Dermis microvascular lymphatic vessel endothelial cell (primary cell): ENCODE measurements at places on chromosomes 2 and 18.
A peak's percentile ranks its signal among the peaks of the same experiment; 100 is the strongest.

GRCh38 chr2:109345653-109346480 is 216.9 kb downstream of the SH3RF3 start:
- no peak for DNase-seq

- no peak for DNase-seq
Observed at GRCh38 chr18:11981543-11982366, 448 bp downstream of the IMPA2 start.

DNA sequence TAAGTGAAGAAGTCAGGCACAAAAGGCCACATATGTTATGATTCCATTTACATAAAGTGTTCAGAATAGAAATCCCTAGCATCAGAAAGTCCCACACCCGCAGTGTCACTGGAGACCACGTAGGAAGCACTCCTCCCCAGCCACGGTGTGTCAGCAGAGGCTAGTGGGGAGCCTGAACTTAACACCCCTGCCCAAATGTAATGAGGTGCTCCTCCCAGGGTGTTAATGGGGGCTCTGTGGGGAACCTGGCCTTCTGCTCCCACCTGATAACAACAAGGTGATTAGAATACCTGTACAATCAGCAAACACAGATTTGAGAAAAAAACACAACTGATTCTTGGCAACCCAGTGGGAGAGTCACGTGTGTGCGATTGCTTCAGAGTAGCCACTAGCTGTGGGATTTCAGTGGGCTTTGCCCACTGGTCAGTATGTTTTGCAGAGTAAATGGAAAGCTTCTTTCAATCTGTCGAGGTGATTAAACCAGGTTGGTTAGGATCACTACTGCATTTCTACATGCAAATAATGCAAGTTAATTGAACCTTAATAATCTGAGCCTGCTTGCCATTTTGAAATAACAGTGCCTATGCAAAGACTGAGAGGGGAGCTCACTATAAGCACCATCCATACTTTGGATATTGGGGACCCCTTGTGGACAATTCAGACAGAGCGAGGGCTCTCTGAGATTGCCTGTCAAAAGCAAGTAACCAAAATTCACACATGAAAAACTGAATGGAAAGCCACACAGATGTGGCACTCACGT is 20.6 kb upstream of the ATRAID start:
- DNase-seq, result peak; percentile 78

DNA sequence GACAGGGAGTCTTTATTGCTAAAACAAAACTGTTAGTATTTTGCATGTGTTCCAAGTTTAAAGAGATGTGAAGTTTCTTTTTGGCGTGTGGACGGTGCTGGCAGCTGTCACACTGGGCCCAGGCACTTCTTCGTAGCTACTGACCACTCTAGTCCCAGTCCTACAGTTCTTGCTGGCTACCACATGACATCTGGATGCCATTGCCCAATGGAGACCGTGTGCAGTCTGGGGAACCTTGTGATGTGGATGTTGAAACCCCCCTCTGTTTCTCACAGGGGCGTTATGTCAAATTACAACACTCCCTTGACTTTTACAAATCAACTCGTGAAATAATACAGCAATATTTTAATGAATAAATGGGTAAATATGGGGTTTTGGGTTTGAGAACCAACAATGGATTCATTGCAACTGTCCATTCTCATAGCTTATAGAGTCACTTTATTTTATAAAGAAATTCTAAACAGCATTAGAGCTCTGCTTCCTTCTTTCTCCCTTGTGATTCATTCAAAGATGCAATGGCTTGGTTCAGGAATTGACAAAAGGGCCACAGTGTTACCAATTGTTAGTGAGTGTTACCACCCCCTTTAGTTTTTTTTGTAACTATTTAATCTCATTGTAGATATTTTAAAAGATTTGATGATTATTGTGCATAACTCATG is 1.2 kb downstream of the GPD2 start:
- no peak for DNase-seq

DNA sequence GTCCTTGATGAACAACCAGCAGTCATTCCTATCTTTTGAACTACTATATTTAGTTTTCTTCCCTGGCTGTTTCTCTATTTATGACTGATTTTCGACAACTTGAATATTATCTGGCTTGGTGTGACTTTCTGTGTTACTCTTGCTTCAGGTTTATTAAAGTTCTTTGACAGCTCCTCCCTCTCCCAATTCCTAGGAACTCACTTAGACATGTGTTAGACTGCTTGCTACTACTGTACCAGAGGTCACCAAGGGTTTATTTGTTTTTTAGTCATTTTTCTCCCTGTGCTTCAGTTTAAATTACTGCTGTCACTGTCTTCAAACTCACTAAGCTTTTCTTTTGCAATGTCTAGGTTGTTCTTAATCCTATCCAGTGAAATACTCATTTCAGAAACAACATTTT is 90.5 kb downstream of the TMEM131 start:
- no peak for DNase-seq

- no peak for DNase-seq
Observed at GRCh38 chr2:88543541-88544057, 83.7 kb downstream of the EIF2AK3 start.

GRCh38 chr2:136376211-136376610 is 258.3 kb upstream of the CXCR4 start:
- DNase-seq, result no peak

DNA sequence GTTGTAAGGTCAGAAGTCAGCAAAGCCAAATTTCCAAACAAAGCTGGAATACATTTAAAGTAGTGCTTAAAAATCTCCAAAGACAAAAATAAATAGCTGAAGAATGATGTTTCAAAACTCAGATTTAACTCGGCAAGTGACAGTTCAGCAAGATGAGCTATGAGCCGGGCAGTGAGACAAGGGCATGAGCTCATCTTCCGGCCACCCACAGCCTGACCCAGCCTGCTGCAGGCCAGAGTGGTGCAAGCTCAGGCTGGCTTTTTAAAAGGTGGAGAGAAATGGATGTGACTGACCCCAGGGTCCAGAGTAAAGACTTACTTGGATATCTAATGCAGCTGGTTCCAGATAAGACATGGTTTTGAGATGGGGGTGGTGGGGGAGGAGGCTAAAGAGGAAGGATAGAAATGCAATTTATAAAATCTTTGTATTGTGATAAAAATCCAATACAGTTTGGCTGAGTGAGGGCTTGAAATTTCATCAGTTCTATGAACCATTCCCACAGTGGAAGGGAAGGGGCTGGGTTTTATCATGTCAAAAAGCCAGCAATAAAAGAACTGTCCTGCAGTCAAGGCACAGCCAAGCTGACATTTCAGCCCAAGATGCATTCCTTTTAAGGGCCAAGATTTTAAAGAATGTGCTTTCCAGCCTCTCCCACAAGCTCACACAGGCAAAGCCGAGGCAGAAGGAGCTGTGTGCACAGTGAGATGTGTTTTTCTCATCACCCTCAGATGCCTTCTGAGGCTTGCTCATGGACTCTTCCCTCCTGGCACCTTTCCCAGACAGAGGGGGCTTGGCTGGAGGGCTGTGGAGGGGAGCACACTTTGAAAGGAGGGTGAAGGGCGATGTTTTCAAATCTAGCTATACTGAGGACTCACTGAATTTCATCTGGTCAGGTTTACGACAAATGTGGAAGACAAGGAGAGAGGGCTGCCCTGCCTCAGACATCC is 97.9 kb upstream of the KLHL29 start:
- DNase-seq, result no peak

DNA sequence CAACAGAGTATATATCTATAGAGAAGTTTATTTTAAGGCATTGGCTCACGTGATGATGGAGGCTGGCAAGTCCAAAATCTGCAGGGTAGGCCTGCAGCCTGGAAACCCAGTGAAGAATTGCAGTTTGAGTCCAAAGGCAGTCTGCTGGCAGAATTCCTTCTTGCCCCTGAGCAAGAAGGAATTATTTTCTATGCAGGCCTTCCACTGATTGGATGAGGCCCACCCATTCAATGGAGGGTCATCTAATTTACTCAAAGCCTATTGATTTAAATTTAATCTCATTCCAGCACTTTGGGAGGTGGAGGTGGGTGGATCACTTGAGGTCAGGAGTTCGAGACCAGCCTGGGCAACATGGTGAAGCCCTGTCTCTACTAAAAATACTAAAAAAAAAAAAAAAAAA is 30.4 kb upstream of the C18orf32 start:
- no peak for DNase-seq

DNA sequence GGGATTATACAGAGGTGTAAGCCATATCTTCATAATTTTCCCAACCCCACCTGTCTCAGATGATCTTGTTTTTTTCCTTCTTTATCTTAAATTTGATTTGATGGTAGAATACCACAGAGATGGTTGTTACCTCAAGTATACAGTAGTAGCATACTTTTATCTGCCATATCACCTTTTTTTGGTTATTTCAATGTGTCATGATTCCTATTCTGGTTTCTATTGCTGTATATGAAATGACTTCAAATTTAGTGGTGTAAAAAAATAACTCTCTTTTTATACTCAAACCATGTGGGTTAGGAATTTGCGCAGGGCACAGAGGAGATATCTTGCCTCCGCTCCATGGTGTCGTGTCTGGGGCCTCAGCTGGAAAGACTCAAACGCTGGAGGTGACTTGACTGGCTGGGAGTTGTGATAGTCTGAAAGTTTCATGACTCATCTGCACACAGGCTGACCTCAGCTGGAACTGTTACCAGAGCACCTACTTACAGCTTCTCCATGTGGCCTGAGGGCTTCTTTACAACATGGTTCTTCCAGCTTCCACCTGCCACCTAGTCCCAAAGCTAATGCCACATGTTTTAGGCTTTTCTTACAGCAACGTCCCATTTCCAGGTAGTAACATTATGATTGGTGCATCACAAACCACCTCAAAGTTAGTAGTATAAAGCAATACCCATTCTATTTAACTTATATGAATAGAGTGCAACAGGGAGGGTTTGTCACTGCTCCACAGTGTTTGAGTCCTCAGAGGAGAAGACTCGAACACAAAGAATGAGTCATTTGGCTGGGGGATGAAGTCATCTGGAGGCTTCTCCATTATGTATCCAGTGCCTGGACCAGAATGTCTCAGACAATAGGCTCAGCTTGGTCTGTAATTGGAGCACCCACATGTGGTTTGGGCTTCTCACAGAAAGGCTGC is 82.3 kb upstream of the XPO1 start:
- no peak for DNase-seq

DNA sequence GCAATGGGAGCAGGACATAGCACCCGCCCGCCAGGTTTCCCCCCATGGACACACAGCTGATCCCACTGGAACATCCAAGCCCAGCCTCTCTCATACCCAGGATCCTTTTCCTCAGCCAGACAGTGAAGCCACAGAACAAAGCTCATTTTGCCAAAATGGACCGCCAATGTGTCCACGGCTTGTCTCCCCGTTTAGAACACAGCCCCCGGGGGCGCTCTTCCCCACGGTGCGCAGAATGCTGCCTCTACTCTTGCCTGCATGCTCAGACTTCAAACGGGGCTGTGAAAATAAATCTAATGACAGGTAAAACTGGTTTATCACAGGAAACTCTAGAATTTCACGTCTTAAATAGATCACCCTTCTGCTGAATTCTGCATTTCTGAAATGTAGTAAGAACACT is 548.5 kb upstream of the ID2 start:
- no peak for DNase-seq

DNA sequence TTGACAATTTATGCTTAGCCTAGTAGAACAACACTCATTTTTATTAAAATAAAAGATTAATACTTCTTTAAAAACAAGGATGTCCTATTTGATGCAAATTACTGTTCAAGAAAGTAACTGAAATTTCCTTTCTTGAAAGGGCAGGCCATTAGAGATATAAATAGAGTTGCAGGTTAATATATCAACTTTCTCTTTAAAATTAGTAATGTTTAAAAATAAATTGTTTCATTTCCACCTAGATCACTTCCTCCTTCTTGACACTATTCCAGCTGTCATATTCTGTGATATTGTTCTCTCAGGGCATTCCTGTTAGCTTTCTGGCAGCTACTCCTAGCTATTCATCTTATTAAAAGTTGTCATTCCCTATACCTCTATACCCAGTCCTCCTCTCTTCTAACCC is 357.9 kb upstream of the NRP2 start:
- peak; percentile 4 for DNase-seq

DNA sequence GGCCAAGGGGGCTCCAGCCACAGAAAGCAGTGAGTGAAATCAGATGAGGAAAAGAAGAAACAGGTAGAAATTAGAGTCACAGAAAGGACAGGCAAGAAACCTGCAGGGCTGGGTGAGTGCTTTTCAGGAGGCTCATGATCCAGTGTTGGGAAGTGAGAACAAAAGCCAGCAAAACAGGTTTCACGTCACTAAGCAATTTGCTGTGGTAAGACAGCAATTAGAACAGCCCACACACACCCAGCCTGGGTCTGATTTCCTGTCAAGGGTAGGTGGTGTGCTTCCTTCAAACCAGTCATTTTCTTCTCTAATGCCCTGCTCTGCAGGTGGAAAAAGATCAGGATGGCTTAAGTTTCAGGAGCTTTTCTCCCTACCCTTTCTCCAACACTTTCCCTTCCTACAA is 52.9 kb upstream of the XDH start:
- no peak for DNase-seq

DNA sequence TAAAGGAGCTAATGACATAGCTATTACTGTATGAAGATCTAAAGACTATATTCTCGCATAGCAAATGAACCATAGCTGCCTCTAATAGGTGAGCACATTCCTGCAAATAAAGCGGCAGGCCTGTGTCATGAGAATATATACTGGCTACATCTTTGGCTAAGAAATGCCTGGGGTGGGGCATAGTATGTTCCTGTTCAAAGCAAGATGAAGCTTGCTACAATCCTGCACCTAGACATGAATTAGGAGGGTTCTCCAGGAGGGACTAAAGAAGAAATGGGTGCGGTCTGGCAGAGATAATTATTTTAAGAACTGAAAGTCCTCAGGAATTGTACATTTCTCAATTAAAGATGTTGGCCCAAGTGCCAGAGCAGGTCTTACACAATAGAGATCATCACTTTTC is 46.8 kb upstream of the PLA2R1 start:
- no peak for DNase-seq

- DNase-seq, result no peak
Observed at GRCh38 chr18:32870611-32871010, 97.8 kb upstream of the KLHL14 start.

DNA sequence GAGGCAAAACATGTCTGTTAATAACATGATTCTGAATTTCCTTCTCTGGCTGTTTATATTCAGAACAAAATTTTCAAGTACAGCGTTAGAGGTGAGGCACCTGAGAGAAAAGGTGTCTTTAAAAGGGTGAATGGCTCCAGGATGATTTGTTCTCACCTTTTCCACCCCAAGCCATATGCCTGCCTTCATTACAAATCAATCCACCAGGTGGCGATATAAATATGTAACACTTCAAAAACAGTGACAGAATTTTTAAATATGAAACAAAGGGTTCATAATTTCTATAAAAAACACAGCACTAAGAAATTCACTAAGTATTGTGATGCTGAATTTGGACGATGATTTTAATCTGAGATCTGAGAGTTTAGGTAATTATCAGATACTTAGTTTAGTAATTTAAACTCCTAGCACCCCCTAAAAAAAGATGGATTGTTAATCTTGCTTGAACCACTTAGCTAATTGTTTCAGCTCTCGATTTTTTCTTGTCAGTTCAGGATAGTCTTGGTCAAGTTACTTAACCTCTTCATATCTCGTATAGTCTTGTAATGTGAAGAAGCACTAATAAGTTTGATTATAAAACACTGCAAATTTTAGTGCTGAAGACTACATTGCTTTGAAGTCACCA is 528.8 kb downstream of the CPS1 start:
- DNase-seq, result peak; percentile 12
